ENCODE measurements at places on chromosomes 1 and 21.

GRCh38 chr1:229266274-229266673, 4.6 kb upstream of the RAB4A start:
- no peak for DNase-seq

- no peak for DNase-seq
These were observed 7.3 kb upstream of the VPS45 start for GRCh38 chr1:150060260-150060659.

GRCh38 chr1:204134103-204134502, 17.7 kb downstream of the ETNK2 start:
- DNase-seq = no peak

GRCh38 chr1:206081856-206082255, 28.9 kb downstream of the RHEX start:
- no peak for DNase-seq

DNA sequence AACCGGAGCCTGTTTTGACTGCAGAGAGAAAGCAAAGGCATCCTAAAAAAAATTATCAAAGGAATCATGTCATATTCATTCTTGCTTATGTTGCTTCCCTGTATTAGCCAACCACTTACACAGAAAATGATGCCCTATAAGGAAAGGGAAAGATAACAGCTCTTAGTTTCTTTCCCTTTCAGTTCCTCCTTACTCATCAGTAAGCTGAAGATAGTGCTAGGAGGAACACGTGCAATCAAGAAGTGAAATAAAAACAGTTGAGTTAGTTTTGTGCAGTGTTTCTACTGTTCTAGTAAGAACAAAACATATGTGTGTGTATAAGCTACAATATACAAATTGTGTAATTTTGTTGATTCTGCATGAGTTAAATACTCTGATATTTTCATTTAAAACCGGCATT, 45.3 kb upstream of the MTF2 start:
- peak; percentile 17 for DNase-seq
